ENCODE measurements at places on chromosomes 4 and X.
A peak's percentile ranks its signal among the peaks of the same experiment; 100 is the strongest.

DNA sequence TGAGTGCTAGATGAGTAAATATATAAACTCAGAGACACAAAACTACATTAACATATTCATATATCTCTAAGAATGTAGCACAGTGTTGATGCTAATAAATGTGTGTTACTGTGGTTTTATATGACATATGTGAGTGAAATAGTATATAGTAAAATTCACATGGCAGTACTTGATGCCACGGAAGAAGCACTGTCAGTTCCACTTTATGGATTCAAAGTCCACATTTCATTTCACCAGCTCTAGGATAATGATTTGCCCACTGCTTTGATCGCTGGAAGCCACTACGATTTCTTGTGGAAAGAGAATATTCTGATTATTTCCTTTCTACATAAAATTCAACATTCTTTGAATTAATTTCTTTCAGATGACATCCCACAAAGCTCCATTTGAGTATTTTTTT, 181.2 kb downstream of the GBA3 start:
- no peak for DNase-seq

GRCh38 chr4:112517067-112517634, 1.2 kb upstream of the NEUROG2 start:
- peak; percentile 82 for DNase-seq

GRCh38 chr4:170386971-170387370, 297.2 kb upstream of the AADAT start:
- no peak for DNase-seq

GRCh38 chrX:65491620-65492019, 43.0 kb downstream of the LAS1L start:
- DNase-seq, result no peak

- DNase-seq, result no peak
Observed at GRCh38 chrX:142999199-142999701, 26.5 kb upstream of the SPANXN4 start.

Data from retina (tissue), 1 donor.